ENCODE measurements at places on chromosomes 4 and X. TPM values are rescaled to one million over a fixed set of nuclear protein-coding genes. Genes with fewer than 3 reads are reported as not detected.

The STS gene
- total RNA-seq, result 2.9 TPM

- peak; percentile 85 for DNase-seq
These were observed 125.1 kb downstream of the RAPGEF2 start for GRCh38 chr4:159227984-159228383.

The PHKA1 gene
- 8.3 TPM for total RNA-seq

DNA sequence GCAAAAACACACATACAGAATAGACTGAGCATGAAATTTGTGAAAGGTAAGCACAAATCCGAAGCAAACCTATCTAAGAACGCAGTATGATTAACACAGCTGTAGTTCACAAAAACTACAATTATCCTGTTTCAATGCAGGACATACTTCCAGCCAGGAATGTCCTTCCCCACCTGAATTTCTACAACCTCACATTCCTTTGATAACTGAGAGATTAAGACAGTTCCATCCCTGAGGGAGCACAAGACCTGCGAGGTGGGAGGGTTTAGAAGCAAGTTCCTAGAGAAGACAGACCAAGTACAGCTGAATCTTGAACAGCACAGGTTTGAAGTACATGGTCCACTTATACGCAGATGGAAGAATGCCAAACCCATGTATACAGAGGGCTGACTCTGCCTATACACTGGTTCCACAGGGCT lies 10.6 kb downstream of the ABCG2 start:
- no peak for DNase-seq

The GPRASP1 gene
- total RNA-seq, result 0.43 TPM

GRCh38 chr4:89358935-89359638 lies 51.5 kb upstream of the GPRIN3 start:
- DNase-seq, result no peak

DNA sequence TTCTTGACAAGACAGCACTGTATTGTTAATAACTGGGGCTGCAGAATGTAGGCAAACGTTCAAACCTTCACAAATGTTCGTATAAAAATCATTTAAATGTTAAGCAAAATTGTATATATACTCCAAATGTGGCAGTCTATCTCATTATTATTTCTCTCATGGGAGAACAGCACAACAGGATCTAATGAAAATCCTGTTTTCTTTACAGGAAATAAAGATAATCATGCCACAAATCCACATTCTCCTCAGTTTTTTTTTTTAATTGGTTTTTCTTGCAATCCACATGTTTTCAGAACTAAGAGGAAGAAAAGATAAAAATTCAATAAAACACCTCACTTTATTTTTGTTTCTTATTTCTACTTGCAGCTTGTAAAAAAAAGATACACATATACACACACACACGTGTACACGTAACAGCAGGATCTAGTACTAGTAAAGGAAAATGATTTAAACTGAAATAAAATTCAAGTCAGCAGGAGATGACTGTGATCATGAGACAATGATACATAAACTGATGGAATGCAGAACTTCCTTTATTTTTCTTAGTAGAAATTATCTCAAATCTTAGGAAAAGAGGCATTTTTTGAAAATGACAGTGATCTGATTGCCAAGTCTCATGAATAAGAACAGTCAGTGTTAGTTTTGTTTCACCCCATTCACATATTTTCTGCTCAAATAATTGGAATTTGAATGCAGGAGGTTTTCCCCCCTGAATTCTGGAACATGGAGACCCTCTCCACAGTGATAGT lies 11.3 kb downstream of the APBB2 start:
- no peak for DNase-seq

The EREG gene
- not detected for total RNA-seq

- DNase-seq, result peak; percentile 85
These were observed 114.3 kb upstream of the TEX13C start for GRCh38 chrX:125205133-125205917.

The CAMK2D gene
- total RNA-seq, result 10.6 TPM

The NHSL2 gene
- total RNA-seq, result 1.7 TPM

DNA sequence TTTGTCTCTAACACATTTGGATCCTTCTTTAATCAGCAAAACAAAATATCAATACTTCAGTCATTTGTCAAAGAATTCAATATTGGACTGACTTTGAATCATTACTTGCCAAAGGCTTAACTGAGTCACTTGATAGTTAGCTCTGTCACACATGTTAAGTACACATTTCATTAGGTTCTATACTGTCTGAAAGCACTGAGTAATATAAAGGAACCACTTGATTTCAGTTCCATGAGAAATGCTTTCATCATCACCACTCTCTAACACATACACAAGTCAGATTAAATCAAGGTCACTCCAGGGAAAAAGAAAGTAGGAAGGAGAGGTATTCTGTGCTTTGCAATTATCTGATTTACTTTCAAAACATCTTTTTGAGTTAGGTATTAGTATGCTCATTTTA lies 1233.1 kb downstream of the C4orf33 start:
- DNase-seq, result no peak

The CACNA1F gene
- not detected for total RNA-seq

- peak; percentile 44 for DNase-seq
These were observed 61.4 kb downstream of the WFS1 start for GRCh38 chr4:6331018-6331417.

The MXRA5 gene
- not detected for total RNA-seq

GRCh38 chr4:80361329-80361900 lies 25.9 kb downstream of the CFAP299 start:
- DNase-seq, result peak; percentile 7

The ARHGAP24 gene
- total RNA-seq, result 3.3 TPM

DNA sequence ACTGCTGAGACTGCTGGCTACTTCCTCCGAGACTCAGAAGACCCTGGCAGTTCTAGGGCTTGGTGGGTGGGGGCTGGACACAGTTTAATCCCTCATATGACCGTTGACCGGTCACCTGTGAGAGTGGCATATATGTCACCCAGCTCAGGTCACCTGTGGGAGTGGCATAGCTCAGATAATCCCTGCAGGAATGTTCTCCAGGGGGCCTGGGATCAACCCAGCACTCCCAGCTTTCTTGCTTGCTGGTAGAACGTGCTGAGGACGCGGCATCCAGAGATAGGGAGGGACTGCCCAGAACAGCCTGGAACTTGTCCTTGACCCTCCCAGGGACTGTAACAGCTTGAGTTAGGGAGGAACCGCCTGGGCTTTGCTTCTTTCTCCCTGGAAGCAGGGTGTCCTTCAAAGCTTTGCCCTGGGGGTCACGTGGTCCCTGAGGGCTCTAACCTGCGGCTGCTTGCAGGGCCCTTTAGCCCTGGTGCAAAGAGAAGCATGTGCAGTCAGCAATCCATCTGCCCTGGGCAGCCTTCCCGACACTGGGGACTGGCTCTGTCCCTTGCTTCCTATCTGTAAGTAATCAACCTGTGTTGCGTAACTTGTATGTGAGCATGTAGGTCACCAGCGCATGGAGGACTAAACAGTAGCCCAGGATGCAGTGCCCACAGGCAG lies 55.3 kb downstream of the ZFYVE28 start:
- no peak for DNase-seq

The CYLC1 gene
- total RNA-seq, result not detected

The S100G gene
- total RNA-seq, result not detected

DNA sequence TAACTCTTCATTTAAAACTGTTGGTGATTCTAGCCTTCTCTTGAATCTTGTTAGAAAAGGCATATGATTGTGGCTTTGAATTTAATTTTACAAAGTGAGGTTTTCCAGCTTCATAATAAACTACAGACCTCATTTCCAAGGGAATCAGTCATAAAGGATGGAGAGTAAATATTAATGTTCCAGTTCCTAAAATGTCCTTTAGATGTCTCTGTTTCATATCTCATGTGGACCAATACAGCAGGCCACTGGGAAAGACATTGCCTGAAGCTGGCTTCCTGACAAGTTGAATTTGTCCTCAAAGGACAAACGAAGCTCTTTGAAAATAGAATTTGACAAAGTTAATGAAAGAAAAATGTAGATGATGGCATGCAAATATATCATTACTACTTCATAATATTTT lies 125.4 kb downstream of the ZNF330 start:
- peak; percentile 57 for DNase-seq

The CXCL3 gene
- total RNA-seq, result 5.5 TPM

The AADAT gene
- total RNA-seq, result 8.9 TPM

GRCh38 chrX:1754077-1754476 lies 139.2 kb downstream of the ASMT start:
- DNase-seq, result peak; percentile 85

The FDCSP gene
- total RNA-seq, result not detected

DNA sequence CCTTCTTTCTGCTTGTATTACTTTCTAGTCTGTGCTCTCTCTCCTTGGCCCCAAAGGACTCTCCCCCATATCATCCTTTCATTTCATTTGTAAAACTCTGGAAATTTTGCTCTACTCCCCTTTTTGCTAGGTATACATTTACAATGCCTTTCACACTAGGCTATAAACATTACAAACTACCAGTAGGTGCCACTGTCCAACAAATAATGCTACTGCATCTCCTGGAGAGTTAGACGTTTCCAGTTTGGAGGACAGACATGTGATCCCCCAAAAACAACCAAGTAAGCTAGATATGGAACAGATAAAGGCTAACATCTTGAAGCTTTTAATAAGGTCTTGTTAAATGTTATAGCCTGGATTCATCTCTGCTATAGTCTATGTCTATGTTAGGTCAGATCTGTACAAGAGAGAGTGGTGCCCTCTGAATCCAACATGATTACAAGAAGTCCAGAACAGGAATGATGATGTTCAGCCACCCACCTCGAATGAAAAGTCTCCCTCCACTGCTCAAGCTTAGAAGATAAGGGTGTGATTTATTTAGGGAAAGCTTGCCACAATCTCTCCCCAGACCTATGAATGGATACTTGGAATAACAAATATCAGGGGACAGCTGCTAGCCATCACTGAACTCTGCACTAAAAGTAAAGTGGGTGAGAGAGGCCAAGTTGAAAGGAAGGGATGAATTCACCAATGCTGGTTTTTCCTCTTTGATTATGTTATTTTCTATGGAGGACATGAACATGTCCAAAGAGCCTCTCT lies 14.3 kb downstream of the CBR4 start:
- peak; percentile 3 for DNase-seq

DNA sequence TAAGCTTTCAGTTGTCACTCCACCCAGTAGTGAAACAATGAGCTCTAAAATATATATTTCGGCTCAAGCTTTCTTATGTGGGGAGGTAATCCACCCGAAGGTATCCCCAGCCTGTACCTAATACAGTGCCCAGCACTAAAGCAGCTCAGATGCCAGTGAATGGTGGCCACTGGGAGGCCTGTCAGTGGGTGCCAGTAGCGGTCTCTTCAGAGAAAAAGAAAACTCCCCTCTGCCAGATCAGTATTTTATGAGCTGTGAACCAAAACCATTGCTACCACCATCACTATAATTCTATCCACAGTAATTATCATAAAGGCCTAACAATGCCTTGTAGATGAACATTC lies 835 bp upstream of the NFKB1 start:
- DNase-seq, result peak; percentile 24

The NSUN7 gene
- not detected for total RNA-seq
